NCI-H1092 treated with DMSO at 0.1 percent for 48 hours (cell line): ENCODE measurements at places on chromosomes 7 and 10.

GRCh38 chr7:19972876-19973275, 199.5 kb upstream of the TMEM196 start:
- no peak for DNase-seq

DNA sequence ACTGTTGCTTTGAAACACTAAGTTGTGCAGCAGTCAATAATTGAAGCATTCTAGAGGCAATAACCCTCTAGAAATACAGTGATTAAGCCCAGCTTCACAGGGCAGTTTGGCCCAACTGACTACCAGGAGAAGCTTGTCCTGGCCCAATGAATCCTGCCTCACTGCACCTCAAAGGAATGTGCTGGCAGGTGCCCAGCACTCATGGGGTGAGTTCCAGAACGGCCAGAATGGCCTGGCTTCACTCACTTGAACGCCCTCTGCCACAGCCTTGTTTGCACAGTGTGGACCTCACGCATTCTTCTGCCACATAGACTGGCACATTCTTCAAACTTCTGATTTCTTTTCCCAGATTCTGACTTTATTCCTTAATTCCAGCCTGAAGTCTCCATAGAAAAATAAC, 6.6 kb upstream of the ITIH2 start:
- DNase-seq = no peak

- DNase-seq = peak; percentile 46
Observed at GRCh38 chr7:111560773-111561653, 1.3 kb downstream of the IMMP2L start.

DNA sequence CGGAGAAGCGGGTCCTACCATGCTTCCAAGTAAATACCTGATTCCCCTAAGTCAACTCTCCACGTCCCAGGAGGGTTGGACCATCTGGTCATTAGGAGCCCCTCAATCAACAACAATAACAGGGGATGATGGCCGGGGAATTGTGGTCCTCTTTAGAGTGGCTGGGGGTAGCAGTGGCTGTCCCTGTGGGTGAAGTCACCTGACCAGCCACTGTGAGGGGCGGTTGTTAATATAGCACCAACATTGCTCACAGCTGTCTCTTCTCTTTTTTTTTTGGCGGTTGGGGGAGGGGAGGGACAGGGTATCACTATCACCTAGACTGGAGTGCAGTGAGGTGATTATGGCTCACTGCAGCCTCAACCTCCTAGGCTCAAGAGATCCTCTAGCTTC, 67.9 kb downstream of the SPDYE5 start:
- DNase-seq = no peak

DNA sequence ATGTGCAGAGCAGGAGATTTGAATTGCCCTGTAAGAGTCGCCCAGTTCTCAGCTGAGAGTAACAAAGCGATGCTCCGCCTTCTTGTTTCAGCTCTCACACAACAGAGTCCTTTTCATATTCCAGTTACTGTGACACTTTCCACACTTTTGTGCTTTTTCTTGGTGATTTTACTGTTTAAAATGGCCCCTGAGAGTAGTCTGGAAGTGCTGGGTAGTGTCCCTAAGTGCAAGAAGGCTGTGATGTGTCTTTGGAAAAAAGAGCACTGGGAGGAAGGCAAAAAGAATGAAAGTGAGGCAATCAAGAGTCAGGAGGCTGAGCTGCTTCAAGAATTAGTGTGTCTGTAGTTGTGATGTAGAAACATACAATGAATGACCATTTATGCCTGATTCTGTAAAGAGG, 201.2 kb upstream of the SEMA3E start:
- no peak for DNase-seq

DNA sequence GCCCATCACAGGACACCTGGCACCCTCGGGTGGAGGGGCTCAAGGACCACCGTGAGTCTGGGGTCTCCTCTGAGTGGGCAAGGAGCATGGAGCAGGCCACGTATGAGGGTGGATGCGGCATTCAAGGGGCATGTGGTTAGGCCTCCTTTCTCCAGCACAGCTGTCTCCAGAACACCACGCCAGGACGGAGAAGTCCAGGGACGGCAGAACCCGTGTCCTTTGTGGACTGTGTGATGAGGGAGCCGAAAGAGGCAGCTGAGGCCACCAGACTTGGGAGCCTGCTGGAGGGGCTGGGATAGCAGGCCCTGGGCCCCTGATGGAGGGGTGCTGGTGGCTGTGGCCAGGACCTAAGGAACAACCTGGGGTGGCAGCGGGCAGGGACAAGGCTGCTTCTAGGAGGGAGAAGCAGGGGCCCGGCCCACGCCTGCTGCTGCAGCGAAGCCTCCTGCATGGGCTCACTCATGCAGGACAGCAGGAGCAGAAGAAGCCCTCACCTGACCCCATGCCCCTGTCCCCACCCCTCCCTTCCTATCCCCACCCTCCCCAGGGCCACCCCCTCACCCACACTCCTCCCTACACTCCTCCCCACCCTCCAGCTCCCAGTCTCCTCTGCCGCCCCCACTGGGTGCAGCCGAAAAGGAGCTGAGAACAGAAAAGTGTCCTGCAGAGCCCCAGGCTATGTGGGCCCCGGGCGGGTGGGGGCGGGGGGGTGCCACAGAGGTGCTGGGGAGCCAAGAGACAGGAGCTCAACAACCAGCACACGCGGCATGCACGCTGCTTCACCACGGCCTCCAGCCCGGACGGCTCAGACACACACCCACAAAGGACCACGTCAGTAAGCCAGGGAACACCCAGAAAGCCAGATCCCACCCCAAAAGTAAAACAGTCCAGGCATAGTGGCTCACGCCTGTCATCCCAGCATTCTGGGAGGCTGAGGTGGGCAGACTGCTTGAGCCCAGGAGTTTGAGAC, 29.7 kb downstream of the ZFAND2A start:
- DNase-seq = no peak

DNA sequence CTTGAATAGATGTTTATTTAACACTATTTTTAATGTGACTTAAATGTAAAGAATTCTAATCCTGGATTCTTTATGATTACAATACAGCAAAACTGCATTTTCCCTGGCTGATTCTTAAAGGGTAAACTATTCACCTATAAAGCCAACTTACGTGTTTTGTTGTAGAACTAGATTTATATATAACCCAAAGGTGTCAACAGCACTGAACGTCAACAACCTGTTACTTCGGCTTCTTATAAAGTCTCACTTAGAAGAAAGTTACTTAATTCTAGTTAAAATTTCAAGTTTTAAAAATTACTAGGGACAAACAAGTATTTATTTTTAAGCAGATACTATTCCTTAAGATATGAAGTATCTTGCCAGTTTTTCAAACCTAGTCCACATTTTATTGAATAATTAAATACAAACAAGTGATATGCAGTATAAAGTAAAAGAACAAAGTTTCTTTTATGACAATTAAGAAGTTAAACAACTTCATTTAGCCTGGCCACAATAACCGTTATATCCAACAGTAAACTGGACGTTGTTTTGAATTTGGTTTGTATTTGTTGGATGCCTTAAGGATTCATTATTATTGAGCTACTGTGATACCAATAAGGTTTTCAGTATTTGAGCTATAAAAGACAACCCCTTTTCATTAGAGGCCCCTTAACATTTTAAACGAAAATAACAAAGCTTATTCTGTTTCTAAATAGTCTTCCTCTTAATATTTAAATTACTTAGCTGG, 83.1 kb downstream of the SNX10 start:
- DNase-seq = peak; percentile 55

GRCh38 chr10:105837951-105838350, 1196.9 kb downstream of the SORCS3 start:
- DNase-seq = no peak

DNA sequence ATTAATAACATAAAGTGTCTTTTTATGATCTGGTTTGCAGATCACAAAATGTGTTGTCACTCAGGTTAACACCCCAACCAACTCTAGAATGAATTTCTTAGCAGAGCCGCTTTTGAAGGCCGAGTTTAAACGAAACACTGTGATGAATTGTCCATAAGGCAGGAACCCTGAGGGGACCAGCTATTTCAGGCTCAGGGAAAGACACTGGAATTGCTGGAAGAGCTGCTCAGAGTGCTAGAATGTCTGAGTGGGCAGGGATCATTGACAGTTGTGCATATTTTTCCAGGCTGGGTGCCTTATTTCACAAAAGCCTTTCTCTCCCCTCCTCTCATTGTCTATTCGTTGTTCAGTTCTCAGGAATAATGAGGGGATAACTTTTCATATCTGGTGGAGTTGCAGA, 68.7 kb upstream of the PRKG1 start:
- DNase-seq = no peak

DNA sequence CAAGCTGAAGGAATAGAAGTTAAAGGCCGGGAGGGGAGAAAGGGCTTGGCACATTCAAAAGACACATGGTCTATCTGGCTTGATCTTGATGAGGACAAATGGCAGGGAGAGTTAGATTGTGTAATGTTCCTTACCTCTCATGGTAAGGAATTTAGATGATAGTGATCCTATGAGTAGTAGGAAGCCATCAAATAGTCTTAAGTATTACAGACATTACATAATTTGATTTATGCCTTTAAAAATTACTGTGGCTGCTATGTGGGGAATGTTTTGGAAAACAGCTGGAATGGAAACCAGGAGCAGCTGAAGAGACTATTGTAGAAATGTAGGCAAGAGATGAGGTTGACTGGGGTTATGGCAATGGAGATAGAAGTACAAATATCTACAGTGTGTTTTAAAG, 351.3 kb upstream of the BMPER start:
- no peak for DNase-seq

DNA sequence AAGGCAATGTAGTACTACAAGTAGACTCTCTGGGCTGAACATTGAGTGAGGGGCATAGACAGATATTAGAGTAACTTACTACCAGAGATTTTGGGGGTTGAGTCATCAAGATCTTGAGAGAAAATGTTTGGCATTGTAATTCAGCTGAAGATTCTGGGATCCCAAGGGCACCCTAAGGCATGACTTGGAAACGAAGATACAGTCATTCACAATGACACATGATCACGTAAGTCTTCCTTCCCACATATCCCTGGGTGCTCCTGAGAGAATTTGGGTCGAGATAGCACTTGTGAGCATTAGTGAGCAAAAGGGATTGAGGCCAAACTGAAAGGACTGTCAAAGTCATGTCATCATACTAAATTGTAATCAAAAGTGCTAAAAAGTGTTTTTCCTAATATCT, 192.5 kb upstream of the PCLO start:
- DNase-seq = no peak

DNA sequence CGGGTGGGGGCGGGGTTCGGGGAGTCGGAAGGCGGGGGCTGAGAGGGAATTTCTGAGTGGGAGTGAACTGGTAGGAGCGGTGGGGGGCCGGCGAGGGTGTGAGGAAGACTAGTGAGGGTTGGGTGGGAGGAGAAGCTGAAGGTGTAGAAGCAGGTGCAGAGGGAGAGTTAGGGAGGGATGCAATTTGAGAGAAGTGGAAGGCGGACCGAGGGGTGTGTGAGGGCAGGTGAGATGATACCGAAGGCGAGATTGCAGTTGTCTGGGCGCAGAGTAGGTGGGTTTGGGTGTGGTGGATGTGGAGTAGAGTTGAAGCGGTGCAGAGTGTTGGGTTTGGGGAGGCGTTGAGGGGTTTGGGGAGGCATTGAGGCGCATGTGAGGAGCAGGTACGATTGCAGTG, 643 bp downstream of the KAT6B start:
- DNase-seq = peak; percentile 49

GRCh38 chr10:96656839-96657238, 63.5 kb downstream of the PIK3AP1 start:
- no peak for DNase-seq

DNA sequence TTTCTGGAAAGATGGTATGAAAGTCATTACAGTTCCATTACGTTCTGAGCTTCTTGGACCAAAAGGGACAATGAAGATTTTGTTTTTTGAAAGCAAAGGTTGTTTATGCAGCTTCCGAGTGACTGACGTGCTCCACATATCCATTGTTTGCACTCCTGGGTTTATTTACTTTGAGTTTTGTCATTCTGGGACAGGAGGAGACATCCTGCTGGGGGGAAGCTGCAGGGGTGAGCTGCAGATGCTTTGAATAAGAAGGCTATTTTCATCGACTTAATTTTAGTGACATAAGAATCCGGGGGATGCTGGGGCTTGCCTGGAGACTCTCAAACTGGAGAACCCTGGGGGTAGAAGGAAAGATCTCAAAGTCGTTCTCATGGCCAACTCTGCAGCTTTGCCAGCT, 12.7 kb upstream of the SFMBT2 start:
- DNase-seq = no peak

GRCh38 chr10:54826994-54827560, 26.0 kb upstream of the PCDH15 start:
- no peak for DNase-seq
